AG10803 (cell line): ENCODE measurements at places on chromosomes 4 and X.

- DNase-seq: peak; percentile 72
These were observed 70.2 kb downstream of the GC start for GRCh38 chr4:71713611-71714203.

GRCh38 chrX:106263817-106264216, 95.7 kb downstream of the PWWP3B start:
- DNase-seq: peak; percentile 0

DNA sequence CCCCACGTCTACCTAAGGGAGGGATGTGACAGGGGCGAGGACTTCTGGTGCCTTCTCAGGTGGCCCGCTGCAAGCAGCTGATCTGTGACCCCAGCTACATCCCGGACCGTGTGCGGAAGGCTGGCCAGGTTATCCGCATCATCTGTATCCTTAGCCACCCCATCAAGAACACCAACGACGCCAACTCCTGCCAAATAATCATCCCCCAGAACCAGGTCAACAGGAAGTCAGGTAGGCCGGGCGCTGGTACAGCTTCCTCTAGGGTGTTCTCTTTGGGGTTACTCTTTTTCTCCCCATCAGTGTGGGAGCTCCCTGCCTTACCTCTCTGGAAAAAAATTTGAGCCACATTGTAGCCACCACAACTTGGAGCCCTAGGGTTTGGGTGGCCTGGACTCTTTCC, 2.4 kb upstream of the FAM50A start:
- no peak for DNase-seq

GRCh38 chr4:168777277-168777965, 232.6 kb downstream of the CBR4 start:
- DNase-seq: no peak

GRCh38 chr4:2220016-2220630, 21.8 kb downstream of the HAUS3 start:
- DNase-seq: peak; percentile 59

DNA sequence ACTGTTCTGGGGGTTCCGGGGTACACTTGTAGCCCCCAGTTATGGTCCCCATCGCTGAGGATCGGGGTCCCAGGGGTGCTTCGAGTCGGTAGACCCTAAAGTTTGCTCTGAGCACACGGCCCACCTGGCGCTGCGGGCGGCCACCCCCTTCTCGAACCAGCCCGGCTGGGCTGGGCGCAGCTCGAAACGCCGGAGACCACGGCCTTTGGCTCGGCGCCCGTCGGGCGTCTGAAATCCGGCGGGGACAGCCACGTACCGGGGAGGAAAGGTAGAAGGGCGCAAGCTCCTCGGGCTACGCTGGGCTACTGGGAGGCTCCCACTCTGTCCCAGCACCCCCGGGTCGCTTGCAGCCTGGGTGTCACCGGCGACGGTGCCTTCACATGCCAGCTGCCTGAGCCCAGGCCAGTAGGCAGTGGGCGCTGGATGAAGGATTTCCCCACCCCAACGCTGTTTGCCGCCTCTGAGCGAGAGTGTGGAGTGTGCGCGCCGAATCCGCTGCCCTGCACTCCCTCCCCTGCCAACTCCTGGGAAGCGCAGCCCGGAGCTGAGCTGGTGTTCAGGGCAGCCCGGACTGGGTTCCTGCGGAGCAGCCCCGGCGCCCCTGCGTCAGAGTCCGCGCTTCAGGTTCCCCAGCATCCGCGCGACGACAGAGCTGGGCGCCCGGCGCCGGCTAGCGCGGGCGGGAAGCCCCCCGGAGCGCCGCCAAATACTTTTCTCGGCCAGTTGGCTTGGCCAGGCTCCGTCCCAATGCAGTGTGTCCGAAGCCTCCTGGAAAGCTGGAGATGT, 637 bp downstream of the MAMLD1 start:
- peak; percentile 40 for DNase-seq

DNA sequence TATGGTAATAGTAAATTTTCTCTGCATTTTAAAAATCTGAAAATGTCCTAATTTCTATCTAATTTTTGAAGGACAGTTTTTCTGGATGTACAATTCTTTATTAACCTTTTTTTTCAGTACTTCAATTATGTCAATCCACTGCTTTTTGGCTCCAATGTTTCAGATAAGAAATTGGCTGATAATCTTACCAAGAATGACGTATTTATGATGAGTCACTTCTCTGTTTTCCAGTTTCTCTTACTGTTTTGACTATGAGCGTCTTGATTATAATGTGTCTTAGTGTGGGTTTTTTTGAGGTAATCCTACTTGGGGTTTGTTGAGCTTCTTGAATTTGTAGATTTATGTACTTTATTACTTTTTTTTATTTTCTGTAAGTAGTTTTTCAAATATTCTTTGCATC, 47.2 kb downstream of the UGT2B11 start:
- DNase-seq: no peak

DNA sequence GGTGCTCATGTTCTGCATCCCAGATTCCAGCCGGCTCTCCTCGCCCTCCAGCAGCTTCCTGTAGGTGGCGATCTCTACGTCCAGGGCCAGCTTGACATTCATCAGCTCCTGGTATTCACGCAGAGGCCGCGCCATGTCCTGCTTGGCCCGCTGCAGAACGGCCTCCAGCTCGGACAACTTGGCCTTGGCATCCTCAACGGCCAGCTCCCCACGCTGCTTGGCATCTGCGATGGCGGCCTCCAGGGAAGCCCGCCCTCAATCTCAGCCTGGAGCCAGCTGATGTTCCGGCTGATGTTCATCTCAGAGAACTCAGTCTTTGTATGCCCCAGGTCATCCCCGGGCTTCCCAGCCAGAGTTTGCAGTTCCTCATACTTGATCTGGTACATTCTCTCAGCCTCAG, 431.8 kb upstream of the DIPK2B start:
- DNase-seq: no peak

- DNase-seq: no peak
These were observed 150.1 kb downstream of the COMMD8 start for GRCh38 chr4:47313384-47313783.

DNA sequence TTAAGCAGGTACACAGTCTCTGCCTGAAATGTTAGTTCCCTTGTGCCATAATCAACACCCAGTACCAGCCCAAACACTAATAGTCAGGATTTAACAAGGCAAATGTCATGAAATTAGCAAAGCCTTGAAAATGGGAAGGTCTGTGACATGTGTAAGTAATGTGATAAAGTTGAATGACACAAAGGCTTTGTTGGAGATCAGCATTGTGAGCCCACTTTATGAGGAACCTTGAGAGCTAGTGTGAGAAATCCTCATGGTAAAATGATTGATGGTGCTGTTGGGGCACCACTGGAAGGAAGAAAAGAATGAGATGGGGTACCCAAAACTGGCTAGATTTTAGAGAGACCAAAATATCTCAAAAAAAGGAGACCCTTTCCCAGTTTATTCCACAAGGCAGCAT, 3.3 kb upstream of the LIN54 start:
- no peak for DNase-seq

GRCh38 chr4:95107635-95108034, 349.9 kb downstream of the BMPR1B start:
- DNase-seq: peak; percentile 45

DNA sequence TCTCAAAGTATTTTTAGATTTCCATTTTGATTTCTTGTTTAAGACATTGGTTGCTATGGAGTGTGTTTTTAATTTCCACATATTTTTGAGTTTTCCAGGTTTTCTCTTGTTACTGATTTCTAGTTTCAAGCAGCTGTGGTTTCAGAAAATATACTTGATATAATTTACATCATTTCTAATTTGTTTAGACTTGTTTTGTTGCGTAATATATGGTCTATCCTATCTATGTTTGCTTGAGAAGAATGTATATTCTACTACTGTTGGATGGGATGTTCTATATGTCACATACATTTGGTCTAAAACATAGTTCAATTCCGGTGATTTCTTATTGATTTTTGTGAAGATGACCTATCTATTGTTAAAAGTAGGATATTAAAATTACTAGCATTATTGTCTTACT, 170.5 kb upstream of the EMCN start:
- no peak for DNase-seq

- peak; percentile 69 for DNase-seq
These were observed 58.1 kb downstream of the PHEX start for GRCh38 chrX:22090181-22090580.

GRCh38 chr4:66522244-66522643, 852.0 kb upstream of the EPHA5 start:
- no peak for DNase-seq

DNA sequence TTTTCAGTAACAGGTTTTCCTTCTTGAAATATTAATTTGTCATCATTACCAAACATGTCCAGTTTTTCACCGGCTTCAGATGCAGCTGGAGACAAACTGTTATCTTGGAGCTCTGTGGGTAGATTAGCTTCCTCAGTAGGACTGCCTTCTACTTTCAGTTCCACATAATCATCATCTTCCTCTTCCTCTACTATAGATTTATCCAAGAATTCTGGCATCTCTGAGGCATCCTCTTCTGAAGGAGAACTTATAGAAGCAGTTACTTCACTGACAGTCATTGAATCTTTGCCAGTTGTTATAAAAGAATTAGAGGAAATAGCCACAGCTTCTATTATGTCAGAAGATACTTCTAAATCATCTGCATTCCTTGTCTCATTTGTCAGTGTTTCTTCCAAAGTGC, 162.9 kb downstream of the LRBA start:
- peak; percentile 33 for DNase-seq

- DNase-seq: no peak
These were observed 240.8 kb upstream of the PPARGC1A start for GRCh38 chr4:24130637-24131036.

DNA sequence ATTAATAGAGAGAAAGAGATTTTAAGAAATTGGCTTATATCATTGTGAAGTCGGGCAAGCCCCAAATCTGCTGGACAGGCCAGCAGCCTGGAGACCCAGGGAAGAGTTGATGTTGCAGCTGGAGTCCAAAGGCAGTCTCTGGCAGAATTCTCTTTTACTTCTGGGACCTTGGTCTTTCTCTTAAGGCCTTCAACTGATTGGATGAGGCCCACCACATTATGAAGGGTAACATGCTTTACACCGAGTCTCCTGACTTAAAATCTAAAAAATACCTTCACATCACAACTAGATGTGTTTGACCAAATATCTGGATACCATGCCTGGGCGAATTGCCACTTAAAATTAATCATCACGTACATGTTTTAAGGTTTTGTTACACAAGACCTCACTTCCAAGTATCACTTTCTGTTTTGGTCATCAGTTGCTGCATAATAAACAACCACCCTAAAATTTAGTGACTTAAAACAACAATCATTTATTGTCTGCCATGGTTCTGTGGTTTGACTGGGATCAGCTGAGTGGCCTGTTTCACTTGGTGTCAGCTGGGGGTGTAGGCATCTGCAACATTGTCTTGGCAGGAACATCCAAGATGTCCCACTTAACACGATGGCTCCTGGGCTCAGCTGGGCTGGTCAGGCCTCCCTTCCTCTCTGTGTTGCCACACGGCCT, 3.4 kb downstream of the CD38 start:
- DNase-seq: no peak

DNA sequence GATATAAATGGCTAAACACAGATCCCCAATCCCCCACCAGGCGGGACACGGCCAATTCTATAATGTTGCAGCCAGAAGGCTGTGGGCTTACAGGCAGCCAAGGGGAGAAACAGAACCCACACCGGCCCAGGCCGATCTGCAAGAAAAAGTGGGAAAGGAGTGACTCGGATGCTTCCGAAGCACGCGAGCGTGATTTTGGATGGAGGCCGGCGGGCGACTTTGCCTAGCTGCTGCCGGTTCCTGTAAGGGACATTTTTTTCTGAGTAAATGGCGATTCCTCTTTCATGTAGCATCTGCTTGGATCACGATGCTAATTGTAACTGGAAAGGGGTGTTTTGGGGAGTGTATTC, 470.2 kb downstream of the PCDH19 start:
- DNase-seq: no peak

DNA sequence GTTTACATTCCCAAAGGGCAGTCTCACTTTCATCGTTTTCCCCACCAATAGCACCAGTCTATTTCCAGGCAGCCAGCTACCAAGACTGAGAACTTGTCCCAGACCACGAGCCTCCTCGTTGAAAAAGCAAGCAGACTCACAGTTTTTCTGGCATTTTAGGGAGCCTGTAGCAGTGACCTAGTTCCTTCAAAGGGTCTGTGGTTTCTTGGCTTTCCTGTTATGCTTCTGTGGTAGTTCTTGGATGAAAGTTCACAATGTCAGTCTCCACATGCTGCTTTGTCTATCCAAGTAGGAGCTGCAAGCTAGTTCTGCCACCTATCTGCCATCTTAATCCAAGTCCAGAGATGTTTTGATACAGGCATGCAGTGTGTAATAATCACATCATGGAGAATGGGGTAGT, 151.6 kb upstream of the ZC4H2 start:
- DNase-seq: peak; percentile 1
